ENCODE measurements at places on chromosomes 3 and 15. TPM values are rescaled to one million over a fixed set of nuclear protein-coding genes. Genes with fewer than 3 reads are reported as not detected.

Gene CXCR6
- total RNA-seq, result 35.3 TPM

Gene EAF2
- 33.6 TPM for total RNA-seq

Gene DNAJA4
- 51.7 TPM for total RNA-seq

Gene MUC4
- total RNA-seq, result not detected

DNA sequence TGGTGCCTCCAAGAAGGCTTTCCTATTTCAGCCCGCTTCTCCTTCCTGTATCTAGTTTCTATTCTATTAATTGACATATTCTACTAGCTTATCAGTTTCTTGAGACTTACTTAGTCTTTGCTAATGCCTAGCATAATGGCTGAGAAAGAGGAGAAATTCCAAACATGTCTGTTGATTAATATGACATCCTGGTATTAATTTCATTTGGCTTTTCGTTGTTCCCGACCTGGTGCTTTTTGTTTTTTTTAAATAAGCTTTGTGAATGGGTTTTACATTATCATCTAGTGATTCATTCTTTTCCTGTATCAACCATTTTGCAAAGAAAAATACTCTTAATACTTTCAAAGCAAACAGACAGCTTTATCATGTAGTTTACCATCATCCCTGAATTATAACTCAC is 13.1 kb downstream of the WDR53 start:
- no peak for DNase-seq

DNA sequence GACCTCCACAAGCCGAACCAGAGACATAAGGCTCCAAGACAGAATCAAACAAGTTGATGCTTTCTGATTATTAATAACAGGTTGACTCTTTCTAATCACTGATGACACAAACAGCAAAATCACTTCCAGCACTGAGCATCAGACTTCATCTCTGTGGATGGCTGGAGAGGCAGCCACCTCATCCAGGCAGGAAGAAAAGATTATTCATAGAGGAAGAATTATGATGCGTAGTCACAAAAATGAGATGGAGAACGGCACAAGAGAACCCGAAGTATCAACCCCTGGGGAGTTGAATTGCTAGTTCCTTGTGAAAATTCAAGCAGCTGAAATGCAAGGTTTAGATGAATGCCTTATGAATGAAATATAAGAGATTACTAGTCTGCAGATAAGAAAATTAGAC is 49.9 kb upstream of the LMCD1 start:
- DNase-seq, result no peak

DNA sequence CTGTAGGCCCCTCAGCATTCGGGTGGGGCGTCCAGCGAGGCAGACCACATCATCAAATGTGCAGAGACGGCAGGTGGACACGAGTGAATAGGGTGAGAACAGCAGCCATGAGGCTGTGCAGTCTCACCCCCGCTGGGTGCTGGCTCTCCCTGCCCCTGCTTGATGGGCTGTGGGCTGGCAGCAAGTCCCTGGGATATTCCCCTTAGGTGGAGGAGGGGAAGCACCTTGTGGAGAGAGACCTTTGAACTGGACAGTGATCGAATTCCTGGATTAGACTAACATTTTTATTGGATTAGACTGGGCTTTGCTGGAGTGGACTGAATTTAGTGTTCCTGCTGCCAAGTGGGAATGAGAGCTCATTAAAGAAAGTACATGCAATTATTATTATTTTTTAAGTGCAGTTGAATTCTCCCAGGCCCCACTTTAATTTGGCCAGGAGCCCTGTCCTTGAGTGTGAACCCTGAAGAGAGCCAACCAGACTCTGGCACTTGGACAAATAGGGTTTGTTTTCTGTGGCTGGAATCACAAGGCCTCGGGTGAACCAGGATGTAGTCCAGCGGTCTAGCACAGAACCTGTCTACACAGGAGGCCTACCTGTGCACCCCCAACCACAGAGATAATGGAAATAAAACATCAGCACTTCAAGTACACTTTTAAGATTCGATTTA is 193.1 kb downstream of the ABHD5 start:
- peak; percentile 15 for DNase-seq

DNA sequence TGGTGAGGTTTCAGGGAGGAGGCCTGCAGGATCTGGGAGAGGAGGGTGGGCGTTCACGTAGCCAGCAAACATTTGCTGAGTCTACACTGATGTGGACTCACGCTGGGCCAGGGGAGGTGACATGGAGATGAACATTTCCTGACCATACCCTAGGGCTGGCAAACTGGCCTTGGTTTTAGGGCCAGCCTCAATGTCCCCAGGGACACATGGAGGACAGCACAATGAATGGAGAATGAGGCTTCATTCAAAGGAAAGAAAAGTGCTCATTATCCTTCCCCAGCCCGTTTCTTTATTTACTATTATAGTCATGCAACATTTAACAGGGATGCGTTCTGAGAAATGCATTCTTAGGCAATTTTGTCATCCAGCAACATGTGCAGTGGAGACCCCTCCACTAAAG is 26.8 kb downstream of the ACAN start:
- DNase-seq, result no peak

- DNase-seq, result no peak
Measured at GRCh38 chr3:113485161-113485609, 29.8 kb downstream of the SPICE1 start.

GRCh38 chr3:142844339-142844977 is 44.4 kb downstream of the PCOLCE2 start:
- no peak for DNase-seq

All from spleen (tissue), 13 donors.